ENCODE measurements at places on chromosomes 7 and 10. TPM values are rescaled to one million over a fixed set of nuclear protein-coding genes. Genes with fewer than 3 reads are reported as not detected.

CPN1 gene
- not detected for total RNA-seq

DGKI gene
- 1.1 TPM for total RNA-seq

LIPM gene
- not detected for total RNA-seq

SOSTDC1 gene
- total RNA-seq: 0.26 TPM

CLDN4 gene
- 414 TPM for total RNA-seq

GPR141 gene
- not detected for total RNA-seq

CABCOCO1 gene
- total RNA-seq: 0.24 TPM

ARMC3 gene
- 5.2 TPM for total RNA-seq

GPR85 gene
- total RNA-seq: not detected

OR9A2 gene
- not detected for total RNA-seq

SRGN gene
- total RNA-seq: 288 TPM

LRMDA gene
- total RNA-seq: 20.3 TPM

NEUROD6 gene
- not detected for total RNA-seq

PROSER2 gene
- total RNA-seq: 84.9 TPM

WDR86 gene
- total RNA-seq: not detected

ELOVL3 gene
- total RNA-seq: 0.78 TPM

PRF1 gene
- total RNA-seq: not detected

FAM25C gene
- not detected for total RNA-seq

SPAM1 gene
- not detected for total RNA-seq

KEL gene
- total RNA-seq: not detected

PNLIP gene
- not detected for total RNA-seq

WNT2 gene
- total RNA-seq: not detected

SUN1 gene
- total RNA-seq: 111 TPM

ODAD2 gene
- total RNA-seq: 0.30 TPM

OGDH gene
- total RNA-seq: 56.0 TPM

SDK1 gene
- total RNA-seq: 8.7 TPM

SKIDA1 gene
- 9.0 TPM for total RNA-seq

CHCHD1 gene
- 54.0 TPM for total RNA-seq

DNAJB6 gene
- 101 TPM for total RNA-seq

DHX32 gene
- total RNA-seq: 45.3 TPM

NYAP1 gene
- total RNA-seq: 3.6 TPM

ERVW-1 gene
- total RNA-seq: not detected

LOXL4 gene
- total RNA-seq: 0.72 TPM

BZW2 gene
- total RNA-seq: 79.7 TPM

CTTNBP2 gene
- total RNA-seq: not detected

WEE2 gene
- not detected for total RNA-seq

TFR2 gene
- 0.27 TPM for total RNA-seq

HTR5A gene
- total RNA-seq: not detected

CCDC3 gene
- not detected for total RNA-seq
